Vagina (tissue), 2 donors: ENCODE measurements at places on chromosomes 13 and 19.

DNA sequence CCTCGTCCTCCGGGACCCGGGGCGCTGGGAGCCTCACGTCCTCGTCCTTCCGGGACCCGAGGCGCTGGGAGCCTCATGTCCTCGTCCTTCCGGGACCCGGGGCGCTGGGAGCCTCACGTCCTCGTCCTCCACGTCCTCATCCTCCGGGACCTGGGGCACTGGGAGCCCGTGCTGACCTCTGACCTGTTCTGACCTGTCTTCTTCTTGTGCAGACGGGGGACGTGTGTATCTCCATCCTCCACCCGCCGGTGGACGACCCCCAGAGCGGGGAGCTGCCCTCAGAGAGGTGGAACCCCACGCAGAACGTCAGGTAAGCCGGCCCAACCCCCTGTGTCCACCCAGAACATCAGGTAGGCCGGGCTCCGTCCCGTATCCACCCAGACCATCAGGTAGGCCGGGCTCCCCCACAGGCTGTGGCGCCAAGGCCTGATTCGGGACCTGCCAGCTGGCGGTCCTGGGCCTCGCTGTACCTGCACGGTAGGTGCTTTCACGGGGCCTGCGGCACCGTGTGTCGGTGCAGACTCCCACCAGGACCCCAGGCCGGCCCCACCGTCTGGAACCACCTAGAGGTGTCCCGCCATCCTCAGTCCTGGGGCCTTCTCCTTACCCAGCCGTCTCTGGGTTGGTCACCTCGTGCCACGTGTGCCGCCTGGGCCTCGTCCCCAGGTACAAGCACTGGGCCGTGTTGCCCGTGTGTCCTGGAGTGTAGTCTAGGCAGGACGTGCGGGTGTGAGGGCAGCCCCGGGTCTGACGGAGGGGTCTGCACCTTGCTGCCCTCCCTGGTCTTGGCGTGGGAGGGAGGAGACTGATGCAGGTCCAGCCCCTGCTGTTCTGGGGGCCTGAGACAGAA is 4.7 kb downstream of the CDC34 start:
- no peak for DNase-seq

- DNase-seq = no peak
Measured at GRCh38 chr13:96112936-96113335, 23.0 kb downstream of the HS6ST3 start.

DNA sequence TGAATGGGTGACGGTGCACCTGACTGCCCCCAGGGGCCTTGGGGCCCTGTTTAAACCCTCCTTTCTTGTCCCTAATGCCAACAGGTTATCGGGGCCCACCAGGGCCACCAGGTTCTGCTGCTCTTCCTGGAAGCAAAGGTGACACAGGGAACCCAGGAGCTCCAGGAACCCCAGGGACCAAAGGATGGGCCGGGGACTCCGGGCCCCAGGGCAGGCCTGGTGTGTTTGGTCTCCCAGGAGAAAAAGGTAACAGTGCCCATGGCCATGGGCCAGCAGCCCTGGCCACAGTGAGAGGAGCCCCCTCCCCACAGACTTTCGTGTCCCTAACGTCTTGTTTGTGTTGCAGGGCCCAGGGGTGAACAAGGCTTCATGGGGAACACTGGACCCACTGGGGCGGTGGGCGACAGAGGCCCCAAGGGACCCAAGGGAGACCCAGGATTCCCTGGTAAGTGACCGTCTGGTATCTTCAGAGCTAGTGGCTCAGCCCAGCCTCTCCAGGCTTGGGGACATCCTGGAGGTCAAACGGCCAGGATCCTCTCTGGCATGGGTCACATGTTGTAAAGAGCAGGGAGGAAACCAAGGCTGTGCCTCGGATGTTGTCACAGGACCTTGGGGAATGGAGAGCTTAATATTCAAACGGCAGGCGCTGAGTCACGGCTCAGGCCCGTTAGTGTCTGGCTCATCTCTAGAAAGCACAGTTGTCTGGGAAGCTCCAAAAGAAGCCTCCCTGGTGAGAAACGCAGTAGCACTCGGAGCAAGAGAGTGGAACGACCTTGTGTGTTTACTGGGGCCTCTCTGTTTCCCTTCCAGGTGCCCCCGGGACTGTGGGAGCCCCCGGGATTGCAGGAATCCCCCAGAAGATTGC is 58.3 kb downstream of the RAB20 start:
- DNase-seq = no peak

GRCh38 chr13:73416093-73416492 is 357.3 kb downstream of the KLF5 start:
- no peak for DNase-seq

DNA sequence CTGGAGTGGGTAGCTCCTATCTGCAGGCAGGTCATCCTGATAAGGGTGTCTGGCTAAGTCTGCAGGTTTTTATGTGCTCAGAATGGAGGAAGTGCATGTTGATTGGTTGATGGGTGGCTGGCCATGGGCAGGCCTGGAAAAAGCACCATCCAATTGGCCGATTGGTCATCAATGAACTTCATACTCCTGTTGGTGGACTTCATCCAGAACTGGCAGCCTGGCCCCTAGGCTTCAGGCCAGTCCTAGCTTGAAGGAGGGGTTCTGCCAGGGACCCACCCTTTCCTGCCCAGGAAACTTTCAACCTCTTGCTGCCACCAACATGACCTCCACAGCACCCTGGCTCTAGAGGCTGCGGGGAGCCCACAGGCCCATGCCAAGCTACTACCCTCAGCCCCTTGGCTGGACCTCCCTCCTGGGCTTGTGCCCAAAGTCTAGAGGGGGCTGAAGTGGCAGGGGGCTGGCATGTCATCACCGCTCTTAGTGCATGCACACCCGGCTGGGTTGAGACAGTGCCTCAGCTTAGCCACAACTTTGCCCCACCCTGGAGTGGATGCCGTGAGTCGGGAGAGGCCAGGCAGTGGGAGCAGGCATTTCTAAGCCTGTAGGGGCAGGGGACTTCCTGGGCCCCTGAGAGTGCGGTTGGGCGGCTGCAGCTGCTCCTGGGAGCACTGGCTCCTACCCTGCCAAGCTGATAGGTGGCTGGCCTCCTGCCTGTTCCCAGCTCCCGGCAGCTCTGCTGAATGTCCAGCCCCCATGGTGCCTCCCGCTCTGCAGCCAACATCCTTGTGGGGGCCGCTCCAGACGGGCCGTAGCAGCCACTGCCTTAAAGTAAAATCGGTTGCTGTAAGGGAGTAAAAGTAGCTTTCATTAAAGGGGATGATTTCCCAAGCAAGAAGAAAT is 13.2 kb downstream of the DNAJC15 start:
- DNase-seq = no peak

GRCh38 chr13:93982179-93982918 is 497.1 kb downstream of the DCT start:
- no peak for DNase-seq

GRCh38 chr13:75372517-75372916 is 109.5 kb downstream of the TBC1D4 start:
- DNase-seq = no peak

GRCh38 chr13:73058432-73058735 is 421 bp upstream of the KLF5 start:
- no peak for DNase-seq

DNA sequence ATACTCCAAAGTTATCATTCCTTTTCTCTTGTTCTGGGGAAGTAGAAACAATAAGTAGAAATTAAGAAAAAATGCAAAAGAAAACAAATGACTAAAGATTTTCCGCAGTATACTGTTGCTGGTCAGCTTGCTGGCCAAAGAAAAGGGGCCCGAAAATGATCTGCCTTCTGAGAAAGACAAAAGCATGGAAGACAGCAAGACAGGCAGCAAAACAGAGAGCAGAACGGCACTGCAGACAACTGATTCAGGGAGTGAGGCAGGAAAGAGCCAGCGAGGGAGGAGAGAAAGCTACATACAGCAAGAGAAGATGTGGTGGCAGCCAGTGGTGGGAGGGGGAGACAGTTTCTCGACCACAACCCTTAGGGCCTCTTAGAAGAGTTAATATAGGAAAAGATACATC is 5.3 kb upstream of the DOCK9 start:
- DNase-seq = no peak

DNA sequence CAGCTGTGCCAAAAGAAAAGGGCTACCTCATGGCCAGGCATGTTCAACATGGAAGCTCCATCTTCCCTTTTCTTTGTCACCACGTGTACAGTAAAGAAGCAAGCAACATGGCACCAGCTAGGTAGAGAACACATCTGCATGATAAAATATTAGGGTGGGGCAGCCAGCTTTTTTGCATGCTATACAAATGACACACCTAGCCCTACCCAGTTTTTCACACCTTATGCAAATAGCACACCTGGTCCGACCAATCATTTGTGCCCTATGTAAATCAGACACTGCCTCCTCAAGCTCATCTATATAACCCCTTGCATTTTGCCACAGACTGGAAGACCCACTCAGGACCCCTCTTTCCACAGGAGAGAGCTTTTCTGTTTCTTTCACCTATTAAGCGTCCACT is 85.5 kb downstream of the STOML3 start:
- no peak for DNase-seq

DNA sequence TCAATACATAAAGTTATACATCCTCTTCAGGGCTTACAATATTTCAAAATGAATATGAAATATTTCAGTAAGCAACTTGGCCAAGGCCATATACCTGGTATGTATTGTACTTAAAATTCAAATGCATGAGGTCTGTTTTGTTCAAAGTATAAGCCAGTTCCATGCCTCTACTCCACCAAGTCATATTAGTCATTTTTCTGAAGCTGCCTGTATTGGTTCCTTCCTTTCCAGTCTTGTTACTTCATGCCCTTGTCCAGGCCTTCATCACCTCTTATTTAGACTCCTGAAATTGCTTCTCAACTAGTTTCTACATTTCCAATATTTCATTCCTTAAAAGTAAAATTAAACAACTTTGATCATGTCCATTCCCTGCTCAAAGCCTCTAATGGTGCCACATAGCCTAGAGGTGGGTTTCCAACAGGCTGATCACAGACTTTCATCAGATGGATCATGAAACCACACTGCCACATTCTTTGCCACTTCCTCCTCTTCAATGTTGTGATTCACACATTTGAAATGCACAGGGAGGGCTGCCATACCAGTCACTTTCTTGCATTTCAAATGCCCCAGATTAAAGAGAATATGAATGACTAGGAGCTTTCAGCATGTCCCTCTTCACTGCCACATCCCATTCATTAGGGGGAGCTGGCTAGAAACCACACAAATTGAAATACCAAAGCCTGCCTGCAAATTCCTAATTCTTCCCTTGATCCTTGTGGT is 424.1 kb upstream of the DACH1 start:
- DNase-seq = no peak

- no peak for DNase-seq
Measured at GRCh38 chr19:21758296-21758695, 9.1 kb downstream of the ZNF100 start.

DNA sequence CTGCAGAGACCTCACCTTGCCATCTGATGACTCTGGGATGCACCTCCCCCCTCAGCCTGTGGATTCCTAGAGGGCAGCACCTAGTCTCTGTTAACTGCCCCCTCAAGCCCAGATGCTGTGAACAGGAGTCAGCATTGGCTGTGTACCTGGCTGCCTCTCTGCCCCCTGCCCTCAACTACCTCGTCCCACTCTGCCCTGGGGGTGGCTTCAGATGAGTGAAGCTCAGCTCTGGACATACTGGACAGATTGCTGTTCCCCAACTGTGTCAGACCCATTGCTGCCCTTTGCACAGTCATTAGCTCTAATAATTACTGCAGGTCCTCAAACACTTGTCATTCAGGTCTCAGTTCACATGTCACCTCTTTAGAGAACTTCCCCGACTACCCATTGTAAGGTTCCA is 182.1 kb upstream of the TSHZ3 start:
- DNase-seq = peak; percentile 77

- DNase-seq = peak; percentile 20
Measured at GRCh38 chr13:111868716-111869115, 198.2 kb upstream of the SOX1 start.

GRCh38 chr13:76735641-76736040 is 150.6 kb downstream of the KCTD12 start:
- DNase-seq = no peak

- no peak for DNase-seq
Measured at GRCh38 chr19:18362934-18363542, 22.6 kb downstream of the PGPEP1 start.

DNA sequence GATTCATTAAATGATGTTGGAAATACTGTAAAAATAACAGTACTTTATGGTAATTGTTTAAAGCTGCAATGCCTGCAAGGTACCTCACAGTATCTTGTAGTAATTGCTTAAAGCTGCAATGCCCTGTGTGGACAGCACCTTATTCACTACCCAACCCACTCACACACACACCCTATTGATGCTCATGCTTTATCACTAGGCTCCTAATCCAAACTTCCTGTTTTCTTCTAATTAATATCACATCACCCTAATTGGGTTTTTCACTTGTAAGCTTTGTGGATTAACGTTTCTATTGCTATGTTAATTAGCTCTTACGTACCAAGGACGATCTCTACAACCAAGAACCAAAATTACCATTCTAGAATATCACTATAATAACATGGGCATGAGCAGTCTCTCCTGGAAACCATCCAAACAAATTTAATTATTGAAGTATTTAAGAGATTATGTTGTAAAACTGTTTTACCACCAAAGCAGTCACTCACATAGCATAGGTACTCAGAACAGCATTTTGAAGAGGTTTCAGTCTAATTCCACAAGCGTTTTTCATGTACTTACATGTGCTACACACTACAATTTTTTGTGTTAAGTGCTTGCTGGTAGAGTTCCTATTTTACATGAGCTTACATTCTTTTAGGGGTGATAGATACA is 303.8 kb downstream of the PCDH9 start:
- DNase-seq = no peak

- no peak for DNase-seq
Measured at GRCh38 chr13:49481788-49482187, 14.0 kb upstream of the PHF11 start.

DNA sequence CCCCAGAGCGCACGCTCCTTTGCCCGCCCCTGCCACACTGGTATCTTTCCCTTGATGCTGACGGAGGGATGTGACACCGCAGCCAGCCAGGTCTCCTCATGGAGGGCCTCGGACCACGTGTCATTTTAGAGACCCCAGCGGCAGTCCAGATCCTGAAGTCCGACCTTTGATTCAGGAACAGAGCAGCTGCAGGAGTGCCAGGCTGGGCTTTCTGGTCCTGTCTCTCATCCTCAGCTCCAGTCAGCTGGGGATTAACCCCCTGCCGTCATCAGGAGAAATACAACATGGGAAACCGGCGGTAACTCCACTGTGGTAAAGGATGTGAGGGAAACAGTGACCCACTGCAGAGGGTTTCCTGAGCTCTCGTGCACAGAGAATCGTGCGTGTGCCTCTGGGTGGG is 140.6 kb downstream of the SIPA1L3 start:
- DNase-seq = no peak

GRCh38 chr19:31612873-31613272 is 263.6 kb upstream of the TSHZ3 start:
- no peak for DNase-seq

- DNase-seq = no peak
Measured at GRCh38 chr13:63304497-63304896, 1888.8 kb upstream of the PCDH20 start.
